ENCODE measurements at places on chromosomes 4 and X.
A peak's percentile ranks its signal among the peaks of the same experiment; 100 is the strongest.

- DNase-seq, result no peak
Measured at GRCh38 chr4:37990731-37991245, 30.6 kb downstream of the PTTG2 start.

GRCh38 chr4:2961421-2961810 lies 1.8 kb downstream of the NOP14 start:
- DNase-seq, result no peak

DNA sequence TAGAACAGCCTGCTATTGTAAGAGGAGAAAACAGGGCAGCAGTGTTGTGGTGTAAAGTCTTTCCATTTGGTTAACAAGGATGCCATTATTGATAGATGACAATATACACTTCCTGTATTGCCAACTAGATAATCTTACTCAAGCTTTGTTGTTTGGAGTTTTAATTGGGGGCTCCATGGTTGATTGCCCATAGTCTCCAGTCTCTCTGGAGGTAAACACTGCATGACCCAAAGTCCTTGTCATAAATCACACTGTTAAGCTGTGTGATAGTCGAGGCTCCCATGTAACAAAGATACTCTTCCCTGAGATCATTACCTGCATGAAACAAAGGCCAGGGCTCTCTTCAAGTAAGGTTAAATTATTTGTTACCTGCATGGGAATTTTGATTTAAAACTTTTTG lies 394.6 kb downstream of the C4orf33 start:
- DNase-seq, result no peak

DNA sequence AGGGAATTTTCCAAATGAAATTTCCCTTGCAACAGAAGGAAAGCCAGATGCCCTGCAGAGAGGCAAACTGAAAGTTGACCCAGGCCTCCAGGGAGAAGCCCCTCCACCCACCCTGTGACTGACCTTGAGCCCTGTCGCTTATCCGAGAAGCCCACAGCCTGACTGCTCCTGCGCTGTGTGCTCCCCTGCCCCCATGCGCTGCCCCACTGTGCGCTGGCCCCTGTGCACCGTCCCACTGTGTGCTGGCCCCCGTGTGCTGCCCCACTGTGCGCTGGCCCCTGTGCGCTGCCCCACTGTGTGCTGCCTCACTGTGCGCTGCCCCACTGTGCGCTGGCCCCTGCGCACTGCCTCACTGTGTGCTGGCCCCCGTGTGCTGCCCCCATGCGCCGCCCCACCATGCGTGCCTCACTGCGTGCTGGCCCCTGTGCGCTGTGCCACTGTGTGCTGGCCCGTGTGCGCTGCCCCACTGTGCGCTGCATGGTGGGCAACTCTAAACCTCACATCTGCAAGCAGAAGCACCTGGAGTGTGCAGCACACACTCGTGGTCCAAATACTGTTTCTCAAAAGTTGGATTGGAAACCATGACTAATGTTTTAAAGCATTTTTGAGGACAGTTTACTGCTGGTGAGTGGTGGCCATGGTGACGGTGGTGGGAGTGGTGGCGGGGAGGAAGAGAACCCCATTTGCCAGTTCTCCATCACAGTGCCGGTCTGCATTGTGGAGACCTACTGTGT lies 8.3 kb upstream of the GRPEL1 start:
- DNase-seq, result no peak

GRCh38 chrX:15204130-15204751 lies 65.6 kb downstream of the ASB9 start:
- no peak for DNase-seq

DNA sequence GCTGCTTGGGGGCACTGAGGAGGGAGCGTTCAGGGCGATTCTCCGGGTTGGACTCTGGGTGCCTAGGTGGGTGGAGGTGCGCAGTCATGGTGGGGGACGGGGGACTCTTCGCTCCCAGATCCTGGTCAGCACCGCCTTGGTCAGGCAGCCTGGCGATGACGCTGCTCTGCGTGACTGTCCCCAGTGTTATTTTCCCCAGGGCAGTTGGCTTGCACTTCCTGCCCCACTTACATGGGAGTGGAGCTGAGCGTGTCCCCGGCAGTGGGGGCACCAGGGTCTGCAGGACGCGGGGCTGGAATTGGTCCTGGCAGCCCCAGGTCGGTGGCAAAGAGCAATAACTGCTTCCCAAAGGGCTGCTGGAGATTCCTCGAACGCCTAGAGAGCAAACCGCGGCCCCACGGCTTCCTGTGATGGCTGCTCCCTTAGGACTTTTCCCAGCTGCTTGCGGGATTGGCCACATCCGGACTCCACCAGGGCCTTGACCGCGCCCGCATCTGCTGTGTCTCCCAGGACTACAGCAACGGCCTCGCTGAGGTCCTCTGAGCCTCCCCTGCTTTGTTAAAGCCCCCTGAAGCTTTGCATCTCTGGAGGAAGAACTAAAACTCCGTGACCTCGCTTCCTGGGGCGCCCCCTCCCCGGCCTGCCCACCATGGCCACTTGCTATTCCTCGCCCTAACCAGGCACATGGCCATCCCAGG lies 35.3 kb upstream of the GPR78 start:
- DNase-seq, result no peak

- no peak for DNase-seq
Measured at GRCh38 chr4:168880811-168881595, 129.1 kb downstream of the CBR4 start.

DNA sequence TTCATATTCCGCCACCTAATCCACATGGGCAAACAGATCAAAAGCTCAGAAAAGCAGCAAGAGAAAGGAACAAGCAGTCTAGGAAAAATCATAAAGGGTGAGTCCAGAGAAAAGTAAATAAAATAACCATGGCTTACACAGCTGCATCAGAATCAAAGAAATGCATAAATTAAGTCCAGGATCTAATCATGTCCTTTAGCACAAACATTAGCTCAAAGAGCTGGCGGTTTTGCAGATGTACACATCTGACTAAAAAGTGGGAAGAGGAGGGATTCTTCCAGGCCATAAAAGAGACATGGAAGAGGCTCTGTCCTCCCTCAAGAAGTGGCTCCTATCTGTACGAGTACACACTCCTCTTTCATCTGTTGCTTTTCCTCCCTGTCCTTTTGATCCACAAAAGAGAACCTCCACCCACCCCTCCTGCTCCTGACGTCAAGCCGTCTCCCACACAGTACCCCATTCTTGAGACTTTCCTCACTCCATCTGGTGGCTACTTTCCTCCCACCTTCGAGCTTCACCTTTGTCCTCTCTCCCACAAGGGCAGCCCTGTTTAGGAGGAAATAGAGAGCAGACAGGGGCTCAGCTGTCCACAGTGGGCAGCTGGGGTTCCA lies 92.5 kb downstream of the RASL11B start:
- no peak for DNase-seq

DNA sequence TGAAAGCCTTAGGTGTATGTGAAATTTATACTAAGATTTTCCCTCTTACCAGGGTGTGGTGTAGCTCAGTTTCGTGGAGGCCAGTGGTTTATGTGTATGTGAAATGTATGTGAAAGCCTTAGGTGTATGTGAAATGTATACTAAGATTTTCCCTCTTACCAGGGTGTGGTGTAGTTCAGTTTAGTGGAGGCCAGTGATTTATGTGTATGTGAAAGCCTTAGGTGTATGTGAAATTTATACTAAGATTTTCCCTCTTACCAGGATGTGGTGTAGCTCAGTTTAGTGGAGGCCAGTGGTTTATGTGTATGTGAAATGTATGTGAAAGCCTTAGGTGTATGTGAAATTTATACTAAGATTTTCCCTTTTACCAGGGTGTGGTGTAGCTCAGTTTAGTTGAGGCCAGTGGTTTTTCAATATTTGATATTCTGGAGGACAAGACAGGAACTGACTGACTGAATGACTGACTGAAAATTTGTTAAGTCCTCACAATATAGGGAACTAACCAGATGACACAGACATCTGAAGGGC lies 143.7 kb downstream of the NEXMIF start:
- no peak for DNase-seq

DNA sequence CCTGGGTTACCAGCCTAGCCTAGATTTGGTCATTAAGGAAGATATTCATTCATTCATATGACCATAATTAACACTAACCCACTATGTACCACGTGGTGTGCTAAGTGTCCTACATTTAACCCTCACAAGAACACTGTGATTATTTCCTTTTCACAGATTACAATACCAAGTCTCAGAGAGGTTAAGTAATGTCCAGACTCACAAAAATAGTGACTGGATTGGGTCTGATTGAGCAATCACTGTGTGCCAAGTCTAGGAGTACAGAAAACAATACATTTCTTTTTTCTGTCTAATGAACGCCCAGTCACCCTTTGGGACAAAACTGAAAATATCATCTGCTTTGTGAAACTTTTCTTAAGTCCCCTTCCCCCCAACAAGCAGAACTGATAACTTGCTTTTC lies 7.6 kb upstream of the DLG3 start:
- no peak for DNase-seq

GRCh38 chrX:72120837-72121236 lies 10.9 kb downstream of the RTL5 start:
- no peak for DNase-seq

- no peak for DNase-seq
Measured at GRCh38 chr4:158111241-158111640, 61.6 kb downstream of the GASK1B start.

- DNase-seq, result no peak
Measured at GRCh38 chrX:130831347-130831722, 71.7 kb downstream of the ENOX2 start.

DNA sequence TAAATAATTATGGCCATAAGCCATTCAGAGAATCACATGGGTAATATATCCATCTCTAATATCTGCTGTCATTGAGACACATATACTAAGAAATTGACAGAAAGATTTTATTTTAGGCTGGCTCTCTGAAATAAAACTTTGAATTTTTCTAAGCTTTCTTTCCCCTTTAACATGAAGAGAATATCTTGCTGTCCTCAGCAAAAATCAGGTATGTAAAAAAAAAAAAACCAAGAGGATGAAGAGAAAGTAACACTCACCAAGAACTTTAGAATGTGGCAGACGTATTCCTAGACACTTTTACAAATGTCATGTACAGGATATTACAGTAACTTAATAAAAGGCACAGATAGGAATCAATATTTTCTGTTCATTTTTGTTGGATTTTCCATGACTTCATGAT lies 65.8 kb downstream of the EPHA5 start:
- no peak for DNase-seq

GRCh38 chr4:147683188-147683591 lies 773 bp downstream of the PRMT9 start:
- DNase-seq, result peak; percentile 17

DNA sequence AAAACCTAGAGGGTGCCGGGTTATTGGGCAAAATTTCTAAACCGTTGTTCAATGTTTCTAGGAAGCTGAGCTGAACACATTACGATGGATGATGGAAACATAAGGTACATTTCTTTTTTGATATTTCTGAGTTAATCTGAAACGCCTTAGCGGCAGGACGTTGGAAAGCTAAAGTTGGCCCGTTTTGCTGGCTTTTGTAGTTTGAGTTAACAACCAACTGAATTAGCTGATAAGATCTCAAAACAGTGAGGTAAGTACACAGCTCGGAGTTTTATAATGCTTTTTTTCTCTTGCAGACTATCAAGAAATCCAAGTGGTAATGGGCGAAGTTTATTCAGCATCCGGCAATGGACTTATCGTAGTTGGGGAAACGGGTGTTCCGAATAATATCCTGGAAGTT lies 73.5 kb downstream of the PRSS12 start:
- peak; percentile 20 for DNase-seq

DNA sequence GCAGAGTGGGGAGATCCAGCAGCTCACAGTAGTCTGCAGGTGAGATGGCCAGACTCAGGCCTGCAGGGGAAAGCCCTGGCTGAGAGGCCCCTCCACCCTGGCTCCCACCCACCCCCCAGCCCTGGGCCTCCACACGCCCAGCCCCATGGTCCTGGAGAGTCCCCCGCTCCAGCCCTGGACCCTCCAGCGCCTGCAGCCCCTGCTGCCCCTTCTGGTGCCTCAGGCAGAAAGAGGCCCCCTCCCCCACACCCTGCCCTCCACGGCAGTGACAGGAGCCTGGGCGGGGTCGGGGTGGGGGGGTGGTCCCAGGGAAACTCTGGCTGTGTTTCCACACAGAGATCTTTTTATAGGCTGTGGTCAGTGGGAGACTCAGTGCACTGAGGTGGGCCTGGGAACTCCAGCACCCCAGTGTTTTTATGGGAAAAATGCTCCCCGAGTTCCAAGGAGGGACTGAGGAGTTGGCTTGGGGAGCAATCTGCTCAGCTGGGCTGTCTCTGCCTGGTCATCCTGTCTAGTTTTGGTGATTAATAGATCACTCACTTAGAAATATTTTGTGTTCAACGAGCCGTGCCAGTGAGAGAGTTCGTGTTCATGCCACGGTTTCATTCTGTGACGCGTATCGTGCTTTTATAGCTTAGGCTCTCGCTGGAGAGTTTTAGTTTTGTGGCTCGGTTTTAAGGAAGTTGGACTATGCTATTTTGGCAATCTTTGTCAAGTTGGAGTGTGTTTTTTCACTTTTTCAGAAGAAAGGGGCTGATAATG lies 53.1 kb upstream of the HGFAC start:
- no peak for DNase-seq

GRCh38 chrX:96764864-96765263 lies 80.2 kb downstream of the DIAPH2 start:
- DNase-seq, result no peak

GRCh38 chr4:124943145-124943889 lies 230.8 kb upstream of the ANKRD50 start:
- DNase-seq, result no peak

- no peak for DNase-seq
Measured at GRCh38 chr4:37665333-37666320, 20.5 kb downstream of the RELL1 start.

DNA sequence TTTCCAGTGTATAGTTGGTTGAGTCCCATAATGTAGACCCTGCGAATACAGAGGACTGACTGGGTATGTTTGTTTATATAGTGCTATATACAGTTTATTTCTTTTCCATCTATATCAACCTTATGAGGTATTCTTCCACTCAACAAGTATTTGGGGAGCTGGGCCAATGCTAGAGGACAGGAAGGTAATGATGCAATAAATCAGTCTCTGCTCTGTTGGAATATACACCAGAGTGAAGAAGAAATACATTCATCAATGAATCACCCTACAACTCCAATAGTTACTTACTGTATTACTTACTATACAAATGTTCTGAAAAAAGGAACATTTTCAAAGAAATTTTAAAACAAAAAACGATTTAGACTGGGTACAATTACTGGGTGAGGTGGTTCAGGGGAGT lies 2.1 kb upstream of the ARSJ start:
- no peak for DNase-seq

GRCh38 chr4:147773261-147774184 lies 41.6 kb downstream of the ARHGAP10 start:
- no peak for DNase-seq

- no peak for DNase-seq
Measured at GRCh38 chr4:66097218-66097617, 426.9 kb upstream of the EPHA5 start.

DNA sequence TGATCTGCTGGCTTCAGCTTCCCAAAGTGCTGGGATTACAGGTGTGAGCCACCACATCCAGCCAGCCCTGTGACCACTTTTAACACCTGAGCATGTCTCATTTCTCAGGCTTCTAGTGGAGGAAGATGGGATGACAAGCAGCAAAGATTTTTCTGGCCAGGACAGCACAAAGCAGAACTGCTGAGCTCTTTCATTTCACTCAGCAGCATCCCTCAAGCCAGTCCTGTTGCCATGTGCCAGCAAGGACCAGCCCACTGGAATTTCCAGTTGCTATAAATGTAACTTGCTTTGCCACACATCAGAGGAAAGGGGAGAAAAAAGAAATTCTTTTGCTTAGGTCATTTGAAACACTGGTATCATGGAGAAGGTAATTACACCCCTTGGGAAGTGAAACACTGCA lies 75.9 kb downstream of the SLC9A7 start:
- DNase-seq, result no peak
